ENCODE measurements at places on chromosomes 6 and 20.
A peak's percentile ranks its signal among the peaks of the same experiment; 100 is the strongest.

GRCh38 chr6:84967965-84968364 lies 203.6 kb upstream of the TBX18 start:
- no peak for DNase-seq

- DNase-seq: no peak
Observed at GRCh38 chr6:84330325-84330724, 102.9 kb upstream of the CEP162 start.

DNA sequence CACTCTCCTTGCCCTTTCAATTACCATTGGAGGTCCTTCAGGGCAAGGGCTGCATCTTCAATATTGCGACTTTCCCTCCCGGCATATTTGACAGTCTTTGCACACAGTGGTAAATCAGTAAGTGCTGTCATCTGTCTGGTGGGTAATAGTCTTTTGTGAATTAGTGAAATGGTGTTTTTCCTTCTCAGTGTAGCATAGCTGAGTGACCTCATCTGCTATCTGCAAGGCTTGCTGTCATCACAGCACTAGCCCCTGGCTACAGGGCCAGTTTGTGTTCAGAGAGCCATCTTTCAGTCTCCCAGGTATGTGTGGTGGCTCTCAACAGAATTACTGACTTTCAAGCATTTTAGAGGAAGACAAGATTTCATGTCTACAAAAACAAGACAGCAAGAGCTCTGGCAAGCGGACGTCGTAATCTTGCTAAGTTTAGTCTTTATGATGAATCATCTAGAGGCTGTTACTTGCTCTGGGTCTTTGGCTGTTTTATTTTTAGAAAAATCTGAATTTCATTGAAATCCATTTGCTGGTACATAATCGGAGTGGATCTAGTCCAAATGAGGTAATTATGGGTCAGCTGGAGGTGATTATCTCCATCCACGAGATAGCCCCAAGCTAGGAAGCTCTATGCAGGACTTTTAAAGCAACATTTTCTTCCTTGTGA lies 528.9 kb downstream of the EPM2A start:
- no peak for DNase-seq

GRCh38 chr6:60670036-60670435 lies 1616.0 kb downstream of the KHDRBS2 start:
- no peak for DNase-seq

DNA sequence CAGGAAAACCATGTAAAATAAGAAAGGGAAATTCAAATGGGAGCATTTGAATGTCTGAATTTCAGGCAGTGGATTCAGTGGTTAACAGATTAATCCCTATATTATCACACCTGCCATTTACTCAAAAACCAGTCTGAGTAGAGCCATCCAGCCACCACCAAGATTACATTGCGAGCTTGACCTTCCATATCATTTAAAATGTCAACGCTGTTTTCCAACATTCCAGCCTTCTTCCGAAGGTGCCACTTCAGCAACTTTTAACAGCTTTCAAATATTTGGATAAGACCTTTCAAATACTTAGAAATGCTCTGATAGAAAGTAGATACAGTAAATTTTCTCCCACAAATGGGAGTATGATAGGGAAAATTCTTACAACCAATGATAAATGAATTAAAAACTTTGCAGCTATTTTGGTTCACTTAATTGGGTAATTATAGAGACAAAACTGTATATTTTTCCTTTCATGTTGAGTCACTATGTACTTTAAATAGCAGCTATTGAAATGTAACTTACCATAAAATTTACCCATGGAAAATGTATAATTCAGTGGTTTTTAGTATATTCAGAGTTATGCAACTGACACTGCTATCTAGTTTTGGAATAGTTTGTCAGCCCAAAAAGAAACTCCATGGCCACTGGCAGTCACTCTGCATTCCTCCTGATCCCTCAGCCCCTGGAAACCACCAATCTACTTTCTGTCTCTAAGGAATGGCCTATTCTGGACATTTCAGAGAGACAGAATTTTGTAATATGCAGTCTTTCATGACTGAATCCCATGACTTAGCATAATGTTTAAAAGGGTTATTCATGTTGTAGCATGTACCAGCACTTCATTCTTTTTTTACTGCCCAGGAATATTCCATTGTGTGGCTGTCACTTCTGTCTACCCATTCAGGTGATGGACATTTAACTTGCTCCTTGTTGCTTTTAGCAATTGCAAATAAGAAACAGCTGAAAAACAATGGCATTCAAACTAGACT lies 21.5 kb downstream of the EZR start:
- DNase-seq: no peak

- no peak for DNase-seq
Observed at GRCh38 chr6:7108196-7108963, 619 bp downstream of the RREB1 start.

DNA sequence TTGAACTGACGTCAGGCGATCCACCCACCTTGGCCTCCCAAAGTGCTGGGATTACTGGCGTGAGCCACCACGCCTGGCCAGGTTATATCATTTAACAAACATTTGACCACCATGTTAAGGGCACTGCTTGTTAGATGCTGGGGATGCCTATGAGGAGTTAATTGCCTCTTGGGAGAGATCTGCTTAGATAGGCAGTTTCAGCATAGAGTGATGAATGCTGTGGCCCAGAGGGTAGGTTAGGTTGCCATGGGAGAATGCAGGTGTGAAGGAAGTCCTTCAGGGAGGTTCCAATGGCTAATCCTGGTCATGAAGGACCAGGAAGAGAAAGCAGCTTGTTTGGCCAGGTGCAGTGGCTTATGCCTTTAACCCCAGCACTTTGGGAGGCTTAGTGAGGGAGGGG lies 17.0 kb downstream of the PHF20 start:
- peak; percentile 34 for DNase-seq

- no peak for DNase-seq
Observed at GRCh38 chr6:151761851-151762250, 45.6 kb upstream of the ESR1 start.

GRCh38 chr6:44867571-44868334 lies 460.4 kb upstream of the RUNX2 start:
- DNase-seq: no peak

- no peak for DNase-seq
Observed at GRCh38 chr6:133945158-133945557, 7.9 kb upstream of the TBPL1 start.

DNA sequence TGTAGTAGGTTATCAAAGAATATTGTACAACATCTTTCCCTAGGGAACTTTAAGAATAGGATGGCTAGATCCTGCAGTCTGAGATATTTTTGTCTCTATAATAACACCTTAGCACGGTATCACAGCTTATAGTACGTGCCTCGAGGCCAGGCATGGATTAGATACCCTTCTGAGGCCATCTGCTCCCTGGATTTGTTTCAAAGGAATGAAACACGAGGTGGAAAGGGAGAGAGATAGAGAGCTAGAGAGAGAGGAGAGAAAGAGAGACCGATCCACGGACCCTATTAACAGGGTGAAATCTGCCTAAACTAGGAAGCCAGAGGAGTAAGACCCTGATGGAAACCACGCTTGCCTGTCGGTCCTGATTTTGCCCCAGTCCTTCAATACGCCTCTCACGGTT lies 92.5 kb downstream of the CD83 start:
- no peak for DNase-seq

- DNase-seq: no peak
Observed at GRCh38 chr20:25250508-25250907, 2.6 kb downstream of the PYGB start.

GRCh38 chr6:152161501-152161900 lies 354.0 kb downstream of the ESR1 start:
- no peak for DNase-seq

DNA sequence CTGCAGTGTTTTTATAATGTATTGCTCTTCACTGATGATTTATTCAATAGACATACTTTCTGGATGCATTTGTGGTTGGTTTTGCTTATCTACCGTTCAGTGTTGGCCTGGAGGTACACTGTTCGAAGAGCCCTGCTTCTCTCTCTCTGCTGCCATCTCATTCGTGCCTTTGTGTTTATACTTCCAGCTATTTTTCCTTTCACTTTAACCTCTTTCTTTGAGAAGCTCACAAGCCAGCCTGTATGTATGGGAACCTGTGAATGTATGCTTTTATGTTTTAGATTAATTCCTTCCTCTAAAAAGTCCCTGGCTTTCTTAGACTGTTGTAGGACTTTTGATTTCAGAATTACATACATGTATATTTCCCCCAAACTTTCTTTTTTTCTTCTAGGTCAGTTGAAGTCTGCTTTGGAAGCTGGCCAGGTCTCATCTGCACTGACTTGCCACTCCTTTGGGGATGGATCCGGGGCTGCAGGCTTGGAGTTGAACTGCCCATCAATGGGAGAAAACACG lies 83.0 kb downstream of the SCAND1 start:
- DNase-seq: no peak

GRCh38 chr6:135525594-135525993 lies 28.1 kb upstream of the AHI1 start:
- no peak for DNase-seq

GRCh38 chr6:64252256-64252655 lies 616.7 kb downstream of the PHF3 start:
- DNase-seq: no peak

GRCh38 chr20:63750807-63751470 lies 11.4 kb downstream of the SLC2A4RG start:
- no peak for DNase-seq

DNA sequence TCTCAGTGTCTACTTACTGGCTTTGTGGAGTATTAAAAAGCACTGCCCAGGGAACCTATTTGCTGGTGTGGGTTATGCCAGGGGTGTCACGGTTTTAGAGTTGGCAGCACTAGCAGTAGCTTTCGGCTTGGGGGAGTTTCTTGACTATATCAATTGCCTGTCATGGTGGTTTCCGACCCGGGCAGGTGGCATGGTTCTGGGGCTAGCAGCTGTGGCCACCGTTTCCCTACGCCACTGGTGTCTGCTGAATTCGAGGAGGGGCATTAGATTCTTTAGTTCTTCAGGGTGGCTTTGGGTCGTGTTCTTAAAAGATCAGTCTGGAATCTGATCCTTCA lies 55.6 kb upstream of the FOXC1 start:
- DNase-seq: no peak

GRCh38 chr20:23097636-23098580 lies 11.8 kb upstream of the CD93 start:
- DNase-seq: no peak

GRCh38 chr6:39361657-39362486 lies 39.4 kb upstream of the KCNK16 start:
- DNase-seq: peak; percentile 59

- peak; percentile 5 for DNase-seq
Observed at GRCh38 chr20:61896058-61896961, 169.4 kb downstream of the TAF4 start.

GRCh38 chr6:63923139-63923739 lies 287.6 kb downstream of the PHF3 start:
- DNase-seq: peak; percentile 22

GRCh38 chr20:25006431-25007167 lies 14.0 kb upstream of the APMAP start:
- DNase-seq: no peak

DNA sequence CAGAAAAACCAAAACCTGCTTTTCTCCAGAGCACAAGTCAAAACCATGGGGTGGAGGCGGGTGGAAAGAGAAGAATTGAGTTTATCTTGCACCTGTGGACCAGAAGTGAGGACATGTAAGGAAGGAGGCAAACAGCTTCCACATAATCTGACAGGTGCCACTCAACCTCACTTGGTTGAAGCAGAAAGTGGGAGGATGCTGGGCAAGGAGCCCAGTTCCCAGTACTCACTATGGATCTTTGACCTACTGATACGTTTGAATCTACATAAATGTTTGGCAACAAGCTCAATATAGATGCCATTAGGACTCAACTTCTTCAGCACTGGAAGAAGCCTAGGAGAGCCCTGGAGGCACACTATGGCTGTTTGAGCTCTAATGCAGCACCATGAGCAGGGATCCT lies 285.5 kb downstream of the KIF16B start:
- DNase-seq: no peak

DNA sequence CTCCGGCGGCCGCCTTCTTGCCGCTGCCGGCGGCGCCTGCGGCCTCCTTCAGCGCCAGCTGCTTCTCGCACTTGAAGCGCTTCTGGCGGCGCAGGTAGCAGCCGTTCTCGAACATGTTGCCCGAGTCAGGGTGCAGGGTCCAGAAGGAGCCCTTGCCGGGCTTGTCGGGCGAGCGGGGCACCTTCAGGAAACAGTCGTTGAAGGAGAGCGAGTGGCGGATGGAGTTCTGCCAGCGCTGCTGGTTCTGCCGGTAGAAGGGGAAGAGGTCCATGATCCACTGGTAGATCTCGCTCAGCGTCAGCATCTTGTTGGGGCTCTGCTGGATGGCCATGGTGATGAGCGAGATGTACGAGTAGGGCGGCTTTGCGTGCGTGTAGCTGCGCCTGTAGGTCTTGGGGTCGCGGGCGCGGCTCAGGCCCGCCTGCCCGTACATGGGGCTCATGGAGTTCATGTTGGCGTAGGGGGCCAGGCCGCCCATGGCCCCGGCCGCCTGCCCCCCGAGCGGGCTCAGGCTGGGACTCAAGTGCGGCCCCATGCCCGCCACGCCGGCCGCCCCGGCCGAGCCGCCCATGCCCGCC lies 1.9 kb downstream of the FOXA2 start:
- no peak for DNase-seq

DNA sequence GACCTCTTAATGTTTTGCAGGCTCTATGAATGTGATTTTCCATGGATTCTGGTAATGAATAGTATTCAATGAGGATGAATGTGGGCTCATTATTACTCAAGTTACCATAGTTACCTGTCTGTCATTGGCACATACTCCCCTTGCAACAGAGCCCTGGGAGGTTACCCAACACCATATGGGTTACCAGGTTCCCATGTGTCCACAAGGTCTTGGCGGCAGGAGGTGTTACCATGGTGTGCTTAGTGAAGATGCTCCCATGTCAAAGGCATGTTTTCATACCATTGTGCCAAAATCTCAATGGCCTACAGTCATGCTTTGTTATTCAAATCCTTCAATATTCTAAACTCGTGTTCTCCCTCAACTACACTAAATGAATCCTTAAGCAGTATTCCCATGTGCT lies 232.5 kb downstream of the HDGFL1 start:
- DNase-seq: no peak

- no peak for DNase-seq
Observed at GRCh38 chr6:43770372-43771209, 580 bp downstream of the VEGFA start.

Measured in NCI-H774 (cell line).